Activated T-helper 17 cell treated with anti-CD3 and anti-CD28 coated beads, Interleukin-2, amount 50 U/mL, for 72 hours (primary cell): ENCODE measurements at places on chromosomes 3 and 15.

GRCh38 chr15:45802140-45802539 lies 167.3 kb downstream of the SQOR start:
- ATAC-seq: no peak

DNA sequence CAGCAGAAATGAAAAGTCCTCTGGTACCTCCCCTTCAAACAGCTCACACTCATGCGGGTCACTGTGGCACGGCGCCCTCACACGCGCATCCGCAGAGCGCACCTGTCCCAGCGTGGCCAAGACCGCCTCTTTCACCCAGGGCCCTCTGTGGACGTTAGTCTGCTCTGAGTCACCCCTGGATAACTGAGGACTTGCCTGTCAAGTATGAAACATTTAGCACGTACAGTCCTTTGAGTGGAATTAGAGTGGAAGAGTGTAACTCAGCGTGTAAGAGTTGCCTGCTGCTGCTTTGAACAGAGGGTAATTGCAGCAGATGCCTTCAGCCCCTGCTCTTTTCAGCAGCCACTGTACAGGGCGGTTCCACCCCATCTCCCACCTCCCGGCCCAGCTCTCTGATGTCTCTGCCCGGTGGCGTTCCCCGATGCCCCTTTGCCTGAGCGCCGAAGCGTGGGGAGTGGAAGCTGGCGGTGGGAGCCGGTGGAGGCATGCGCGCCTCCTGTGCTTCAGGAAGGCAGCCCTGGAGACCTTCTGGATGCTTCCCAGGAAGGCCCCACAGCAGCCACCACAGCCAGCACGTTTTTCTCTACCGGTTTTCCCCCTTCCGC lies 23.0 kb downstream of the CPN2 start:
- peak; percentile 36 for ATAC-seq

DNA sequence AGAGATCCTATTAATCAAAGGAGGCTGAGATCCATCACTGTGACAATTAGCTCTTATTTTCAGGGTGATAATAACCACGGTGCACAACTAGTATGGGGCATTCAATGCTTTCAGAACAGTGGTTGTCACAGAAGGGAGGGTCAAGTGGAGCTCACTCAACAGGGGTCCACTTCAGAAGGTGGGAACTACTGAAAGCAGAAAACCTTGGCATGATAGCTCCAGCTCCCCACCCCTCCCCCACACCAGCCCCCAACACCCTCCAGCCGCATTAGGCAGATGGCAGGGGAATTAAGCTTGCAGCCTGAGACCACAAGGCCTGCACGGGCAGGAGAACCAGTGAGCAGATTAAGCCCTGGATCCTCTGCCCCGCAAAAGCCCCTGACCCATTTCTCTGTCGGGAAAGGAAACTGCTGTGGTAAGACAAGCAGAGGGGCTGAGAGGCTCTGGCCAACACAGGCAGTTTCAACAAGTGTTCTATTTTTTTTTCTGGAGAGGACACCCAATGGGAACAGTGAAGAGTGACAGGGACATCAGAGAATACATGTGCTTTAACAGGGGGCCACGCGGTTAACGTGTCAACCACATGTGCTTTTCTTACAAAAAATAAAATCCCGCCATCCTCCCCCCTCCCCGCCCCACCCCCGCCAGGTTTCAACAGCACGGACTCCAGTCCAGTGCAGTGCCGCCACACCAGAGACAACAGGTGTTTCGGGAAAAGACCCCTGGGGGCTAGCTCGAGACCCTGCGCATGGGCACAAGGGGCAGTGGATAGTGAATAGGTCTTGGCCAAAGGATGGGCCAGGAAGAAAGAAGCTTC lies 997 bp downstream of the FYCO1 start:
- ATAC-seq: peak; percentile 40

DNA sequence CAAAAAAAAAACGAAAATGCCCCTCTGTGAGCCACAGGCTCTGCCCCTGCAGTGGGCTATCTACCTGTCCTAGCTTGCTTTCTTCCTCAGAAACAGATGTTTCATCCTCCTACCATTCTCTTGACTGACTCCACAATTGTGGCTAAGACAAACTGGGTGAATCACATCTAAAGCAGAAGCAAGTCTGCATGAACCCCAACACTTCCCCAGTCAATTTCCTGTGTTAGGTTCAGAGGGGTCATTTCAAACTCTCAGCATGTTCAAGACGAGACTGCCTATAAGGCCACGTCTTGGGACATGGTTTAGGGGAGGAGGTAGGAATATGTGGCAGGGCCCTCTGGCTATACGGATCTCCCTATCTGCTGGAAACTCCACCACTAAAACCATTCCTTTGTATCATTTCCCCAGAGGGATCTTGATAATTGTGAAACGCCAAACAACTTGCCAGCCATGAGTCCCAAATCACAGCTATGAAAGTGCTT lies 28.6 kb upstream of the ANKDD1A start:
- ATAC-seq: peak; percentile 82

GRCh38 chr3:102394517-102394916 lies 40.3 kb upstream of the ZPLD1 start:
- ATAC-seq: no peak

GRCh38 chr3:88059380-88060170 lies 520 bp downstream of the ZNF654 start:
- peak; percentile 4 for ATAC-seq

GRCh38 chr3:24829629-24830229 lies 335.1 kb upstream of the THRB start:
- ATAC-seq: no peak

GRCh38 chr3:188573291-188573940 lies 419.5 kb downstream of the LPP start:
- no peak for ATAC-seq

DNA sequence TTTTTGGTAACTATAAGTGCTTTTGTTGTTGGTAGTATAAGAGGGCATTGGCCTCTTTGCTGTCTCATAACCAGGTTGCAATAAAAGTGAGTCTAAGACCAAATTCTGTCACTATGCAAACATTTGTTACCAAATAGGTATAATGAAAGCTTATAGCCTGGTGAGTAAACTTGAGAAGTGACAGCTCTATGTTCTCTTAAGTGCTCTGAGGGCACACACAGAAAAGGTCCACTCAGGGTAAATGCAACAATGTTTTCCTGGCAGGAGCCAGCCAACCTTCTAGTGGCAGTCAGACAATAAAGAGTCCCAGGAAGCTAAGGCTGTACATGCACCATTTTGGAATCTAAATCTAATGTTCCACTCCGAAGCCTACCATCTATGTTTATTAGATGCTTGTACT lies 262.1 kb upstream of the TGFBR2 start:
- ATAC-seq: peak; percentile 15

GRCh38 chr3:138199851-138200250 lies 12.8 kb downstream of the ARMC8 start:
- no peak for ATAC-seq

GRCh38 chr15:98758224-98758623 lies 109.9 kb downstream of the IGF1R start:
- no peak for ATAC-seq

DNA sequence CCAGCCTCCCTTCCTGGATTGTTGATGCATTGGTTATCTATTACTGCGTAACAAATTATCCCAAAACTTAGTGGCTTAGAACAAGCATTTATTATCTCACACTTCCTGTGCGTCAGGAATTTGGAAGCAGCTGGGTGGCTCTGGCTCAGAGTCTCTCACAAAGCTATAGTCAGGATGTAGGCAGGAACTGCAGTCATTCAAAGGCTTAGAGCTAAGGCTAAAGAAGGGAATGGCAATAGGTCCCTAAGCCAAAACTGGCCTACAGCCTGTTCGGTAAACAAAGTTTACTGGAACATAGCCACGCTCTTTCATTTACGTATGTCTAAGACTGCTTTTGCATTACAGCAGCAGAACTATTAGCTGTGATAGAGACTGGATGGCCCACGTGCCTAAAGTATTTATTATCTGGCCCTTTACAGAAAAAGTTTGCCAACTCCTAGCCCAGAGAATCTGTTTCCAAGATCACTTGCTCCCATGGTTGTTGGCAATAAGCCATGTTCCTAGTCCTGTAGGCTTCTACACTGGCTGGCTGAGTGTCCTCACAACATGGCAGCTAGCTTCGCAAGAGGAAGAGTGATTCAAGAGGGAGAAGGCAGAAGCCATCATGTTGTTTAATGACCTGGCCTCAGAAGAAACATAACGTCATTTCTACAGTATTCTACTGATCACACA lies 132.4 kb downstream of the SNRK start:
- no peak for ATAC-seq

- ATAC-seq: peak; percentile 72
Observed at GRCh38 chr3:38453075-38453912, at the start of gene ACVR2B. TSS of gene ACVR2B (plus strand) at chr3:38453890. CDS start at chr3:38454323, 433 bp downstream.

DNA sequence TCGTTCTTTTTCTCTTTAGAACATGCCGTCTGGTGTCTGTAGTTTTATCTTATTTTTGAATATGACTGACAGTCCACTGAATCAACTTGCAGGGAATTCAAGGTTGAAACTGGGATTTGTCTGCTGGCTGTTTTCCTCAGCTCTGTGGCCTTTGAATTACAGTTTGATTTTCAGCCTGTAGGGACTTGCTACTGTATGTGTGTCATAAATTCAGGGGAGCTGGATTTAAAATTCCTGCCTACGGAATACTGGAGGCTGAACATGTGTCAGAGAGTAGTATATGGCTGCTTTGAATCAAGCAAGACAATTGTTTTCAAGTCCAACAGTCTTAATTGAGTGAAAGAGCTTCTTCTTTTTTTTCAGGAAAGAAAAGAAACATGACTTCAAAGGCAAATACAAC lies 33.9 kb downstream of the RARB start:
- ATAC-seq: no peak

DNA sequence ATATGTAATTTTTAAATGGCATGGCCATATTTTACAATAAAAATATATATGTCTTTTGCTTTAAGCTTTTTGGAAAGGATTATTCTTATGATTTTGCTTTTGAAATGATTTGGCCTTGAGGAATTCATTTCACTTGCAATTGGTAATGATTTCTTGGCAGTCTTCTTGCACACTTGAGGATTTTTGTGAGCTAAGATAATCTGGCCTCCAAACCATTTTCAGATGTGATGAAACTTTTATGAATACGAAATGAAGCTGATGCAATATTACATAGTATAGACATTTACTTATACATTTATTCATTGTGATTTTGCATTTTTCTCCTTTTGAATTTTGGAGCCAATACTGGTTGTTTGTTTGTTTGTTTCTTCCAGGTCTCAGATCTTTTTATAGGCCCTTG lies 6.4 kb upstream of the SH2D7 start:
- ATAC-seq: no peak

- ATAC-seq: no peak
Observed at GRCh38 chr3:46946416-46946815, 30.1 kb downstream of the CCDC12 start.

GRCh38 chr3:88152841-88153240 lies 3.1 kb downstream of the C3orf38 start:
- ATAC-seq: no peak

GRCh38 chr3:171351676-171352075 lies 108.5 kb downstream of the TNIK start:
- ATAC-seq: peak; percentile 82

- no peak for ATAC-seq
Observed at GRCh38 chr3:125207507-125207906, 5.0 kb downstream of the SLC12A8 start.

DNA sequence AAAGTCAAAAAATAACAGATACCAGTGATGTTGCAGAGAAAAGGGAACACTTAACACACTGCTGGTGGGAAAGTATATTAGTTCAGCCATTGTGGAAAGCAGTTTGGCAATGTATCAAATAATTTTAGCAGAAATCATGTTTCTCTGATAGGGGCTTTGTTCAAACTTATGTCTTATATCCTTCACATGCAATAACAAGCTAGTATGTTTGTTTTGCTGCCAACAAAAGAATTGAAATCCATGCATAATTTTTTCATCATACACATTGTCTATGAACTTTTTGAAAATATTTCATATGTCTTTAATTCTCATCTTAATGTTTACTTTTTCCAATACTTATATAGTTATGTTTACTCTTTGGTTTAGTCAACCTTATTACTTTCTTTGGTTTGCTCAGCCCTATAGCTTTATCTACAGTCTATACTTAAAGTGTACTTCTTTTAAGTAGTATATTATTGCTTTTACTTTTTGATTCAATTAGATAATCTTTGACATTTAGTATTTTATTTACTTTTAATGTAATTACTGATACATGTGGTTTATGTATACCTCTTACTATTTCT lies 639.6 kb upstream of the CBLB start:
- ATAC-seq: no peak

GRCh38 chr15:99402014-99402729 lies 150.9 kb downstream of the LRRC28 start:
- ATAC-seq: no peak

DNA sequence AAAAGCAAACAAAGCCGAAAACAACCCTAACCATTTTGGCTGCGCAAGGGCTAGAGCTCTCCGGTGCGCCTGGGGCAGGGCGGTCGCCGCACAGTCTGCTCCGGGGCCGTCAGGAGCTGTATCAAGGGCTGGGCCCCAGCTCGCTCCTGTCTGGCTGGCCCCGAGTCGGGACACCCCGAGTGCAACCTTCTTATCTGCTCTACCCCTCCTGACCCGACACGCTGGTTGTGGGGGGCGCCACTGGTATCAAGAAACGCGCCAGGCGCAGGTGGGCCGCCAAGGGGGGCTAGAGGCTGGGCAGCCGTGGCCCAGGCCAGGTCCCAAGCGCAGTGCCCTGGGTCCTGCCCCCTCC lies 36.0 kb downstream of the NR2F2 start:
- ATAC-seq: no peak

DNA sequence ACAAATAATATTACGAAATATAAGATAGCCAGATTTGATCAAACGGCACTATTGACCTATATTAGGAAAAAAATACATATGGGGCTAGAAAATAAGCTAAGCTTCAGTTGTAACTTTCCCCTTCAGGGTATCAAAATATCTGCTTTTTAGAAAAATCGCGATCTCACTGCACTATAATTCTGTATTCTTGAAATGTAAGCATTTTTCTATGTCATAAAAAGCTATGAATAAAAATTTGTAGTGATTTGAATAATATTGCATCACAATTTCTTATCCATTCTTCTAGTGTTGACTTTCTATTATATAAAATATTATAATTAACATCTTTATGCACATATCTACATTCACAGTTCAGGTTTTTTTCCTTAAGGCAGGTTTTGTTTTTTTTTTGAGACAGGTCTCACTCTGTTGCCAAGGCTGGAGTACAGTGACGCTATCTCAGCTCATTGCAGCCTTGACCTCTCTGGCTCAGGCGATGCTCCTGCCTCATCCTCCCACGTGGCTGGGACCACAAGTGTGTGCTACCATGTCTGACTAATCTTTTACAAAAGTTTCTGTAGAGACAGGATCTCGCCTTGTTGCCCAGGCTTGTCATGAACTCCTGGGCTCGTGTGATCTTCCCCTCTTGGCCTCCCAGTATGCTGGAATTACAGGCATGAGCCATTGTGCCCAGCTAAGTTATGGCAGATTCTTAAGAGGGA lies 21.6 kb downstream of the EMC4 start:
- ATAC-seq: peak; percentile 86

GRCh38 chr3:33062866-33063265 lies 34.1 kb downstream of the GLB1 start:
- ATAC-seq: peak; percentile 46

DNA sequence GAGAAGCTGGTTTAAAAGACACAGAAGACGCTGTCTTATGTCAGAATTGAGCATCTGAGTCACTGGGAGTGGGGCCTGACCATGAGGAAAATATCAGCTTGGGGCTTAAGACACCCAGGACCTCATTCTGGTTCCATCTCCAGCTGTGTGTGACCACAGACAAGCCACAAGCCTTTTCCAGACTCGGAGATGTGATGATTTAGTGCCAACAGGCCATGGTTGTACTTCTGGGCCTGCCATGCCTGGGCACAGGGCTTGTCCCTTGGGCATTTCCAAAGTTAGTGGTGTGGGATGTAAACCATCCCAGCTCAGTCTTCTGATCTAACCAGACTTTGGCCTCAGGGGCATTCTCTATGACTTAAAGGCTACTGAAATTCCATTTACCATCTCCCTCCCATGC lies 269.8 kb downstream of the RYR3 start:
- ATAC-seq: no peak
